ENCODE measurements at places on chromosomes 7 and 10.

- DNase-seq: no peak
Measured at GRCh38 chr7:83415840-83416239, 233.1 kb downstream of the SEMA3E start.

DNA sequence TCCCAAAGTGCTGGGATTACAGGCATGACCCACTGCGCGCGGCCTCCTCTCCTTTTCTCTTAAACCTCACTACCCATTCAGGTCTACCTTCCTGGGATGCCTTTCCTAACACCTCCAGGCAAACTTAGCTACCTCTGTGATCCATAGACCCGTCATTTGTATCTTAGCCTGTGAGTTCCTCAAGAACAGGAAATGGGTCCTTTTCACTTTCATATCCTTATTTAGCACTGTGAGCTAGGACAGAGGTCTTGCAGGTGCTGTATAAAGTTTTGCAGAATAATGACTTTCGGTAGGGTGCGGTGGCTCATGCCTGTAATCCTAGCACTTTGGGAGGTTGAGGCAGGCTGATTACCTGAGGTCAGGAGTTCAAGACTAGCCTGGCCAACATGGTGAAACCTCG, 215.7 kb downstream of the RELN start:
- no peak for DNase-seq

DNA sequence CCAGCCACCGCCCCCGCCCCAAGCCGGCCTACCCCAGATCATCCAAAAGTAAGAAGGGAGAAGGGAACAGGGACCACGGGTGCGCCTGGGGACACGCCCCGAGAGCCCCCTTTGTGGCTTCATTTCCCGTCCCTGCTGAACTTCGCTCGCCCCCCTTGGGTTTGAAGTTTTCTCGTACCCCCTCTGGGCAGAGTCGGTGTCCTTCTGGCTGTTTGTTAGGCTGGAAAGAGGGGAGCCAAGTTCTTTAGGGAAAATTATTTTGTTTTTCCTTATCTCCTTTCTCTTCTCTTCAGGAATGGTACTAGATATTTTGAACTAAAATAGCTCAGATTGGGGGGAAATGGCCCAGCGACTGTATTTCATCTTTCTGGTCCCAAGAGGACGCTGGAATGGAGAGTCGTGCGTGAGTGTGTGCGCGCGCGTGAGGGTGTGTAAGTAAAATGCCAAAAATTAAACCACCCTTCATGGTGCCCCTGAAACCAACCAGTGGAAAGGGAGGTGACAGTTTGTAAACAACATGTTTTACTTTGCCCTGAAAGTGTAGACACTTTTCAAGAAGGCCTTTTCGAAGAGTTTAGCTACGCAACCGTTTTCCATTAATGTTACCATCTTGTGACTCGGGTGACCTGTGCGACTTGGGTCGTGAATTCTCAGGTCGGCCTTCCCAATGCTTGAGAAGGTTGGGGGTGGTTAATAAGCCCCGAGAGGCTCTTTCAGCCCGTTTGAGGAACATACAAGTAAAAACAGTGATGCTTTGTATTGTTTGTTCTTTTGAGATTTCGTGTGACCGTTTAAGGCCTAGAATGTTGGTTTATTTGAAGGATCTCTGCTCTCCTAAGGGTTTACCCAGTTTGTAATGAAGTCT, 694 bp downstream of the RBM20 start:
- no peak for DNase-seq

DNA sequence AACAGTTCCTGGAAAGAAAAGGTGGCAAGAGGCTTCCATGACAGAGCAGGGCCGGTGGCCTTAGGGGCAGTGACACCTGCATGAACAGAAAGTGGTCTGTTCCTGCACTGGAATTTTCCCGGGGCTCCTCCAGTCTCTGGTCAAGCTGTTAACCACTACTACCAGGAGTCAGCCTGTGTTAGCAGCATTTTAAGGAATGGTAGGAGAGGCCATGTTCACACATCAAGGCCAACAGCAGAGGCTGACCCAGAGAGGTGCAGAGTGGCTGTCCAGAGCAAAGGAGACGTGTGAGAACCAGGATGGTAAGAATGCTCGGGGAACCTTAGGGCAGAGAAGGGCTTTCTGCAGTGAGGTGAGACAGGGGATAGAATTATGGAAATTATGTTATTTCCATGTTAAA, 8.5 kb downstream of the H2BK1 start:
- no peak for DNase-seq

- no peak for DNase-seq
Measured at GRCh38 chr10:31756101-31756728, 172.4 kb downstream of the ARHGAP12 start.

DNA sequence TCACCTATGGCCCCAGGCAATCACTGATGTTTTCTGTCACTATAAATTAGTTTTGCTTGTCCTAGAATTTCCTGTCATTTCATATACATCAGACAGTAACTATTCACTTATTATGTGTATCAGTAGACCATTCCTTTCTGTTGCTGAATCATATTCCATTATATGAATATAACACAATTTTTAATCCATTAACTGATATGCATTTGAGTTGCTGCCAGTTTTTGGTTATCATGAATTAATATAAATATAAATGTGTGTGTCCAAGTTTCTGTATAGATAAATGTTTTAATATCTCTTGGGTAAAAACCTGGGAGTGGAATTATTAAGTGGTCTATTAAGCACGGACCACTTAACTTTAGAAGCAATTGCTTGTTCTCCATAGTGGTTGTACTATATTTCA, 143.8 kb downstream of the ZNF438 start:
- DNase-seq: no peak

DNA sequence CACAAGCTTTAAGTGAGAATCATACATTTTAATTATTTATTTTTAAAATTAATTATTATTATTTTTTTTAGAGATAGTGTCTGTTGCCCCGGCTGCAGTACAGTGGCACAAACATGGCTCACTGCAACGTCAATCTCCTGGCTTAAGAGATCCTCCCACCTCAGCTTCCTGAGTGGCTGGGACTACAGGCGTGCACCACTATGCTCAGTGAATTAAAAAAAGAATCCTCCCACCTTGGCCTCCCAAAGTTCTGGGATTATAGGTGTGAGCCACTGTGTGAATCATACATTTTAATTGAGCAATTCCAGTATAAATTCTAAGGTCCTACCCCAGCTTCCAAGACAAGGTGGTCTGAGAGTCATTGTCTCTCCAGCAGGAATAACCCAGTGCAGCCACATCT, 172.4 kb downstream of the JAZF1 start:
- no peak for DNase-seq

DNA sequence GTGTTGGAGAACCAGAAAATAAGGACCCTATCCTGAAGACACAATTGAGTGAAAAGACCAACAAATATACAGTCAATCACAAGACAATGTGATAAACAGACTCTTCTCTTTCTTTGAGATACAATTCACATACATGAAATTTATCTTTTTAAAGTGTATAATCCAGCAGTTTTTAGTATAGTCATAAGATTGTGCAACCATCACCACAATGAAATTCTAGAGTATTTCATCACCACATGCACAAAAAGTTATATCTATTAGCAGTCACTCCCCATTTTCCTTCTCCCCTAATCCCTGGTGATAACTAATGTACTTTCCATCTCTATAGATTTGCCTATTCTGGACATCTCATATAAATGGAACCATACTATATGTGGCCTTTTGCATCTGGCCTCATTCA, 8.2 kb upstream of the SORBS1 start:
- no peak for DNase-seq

DNA sequence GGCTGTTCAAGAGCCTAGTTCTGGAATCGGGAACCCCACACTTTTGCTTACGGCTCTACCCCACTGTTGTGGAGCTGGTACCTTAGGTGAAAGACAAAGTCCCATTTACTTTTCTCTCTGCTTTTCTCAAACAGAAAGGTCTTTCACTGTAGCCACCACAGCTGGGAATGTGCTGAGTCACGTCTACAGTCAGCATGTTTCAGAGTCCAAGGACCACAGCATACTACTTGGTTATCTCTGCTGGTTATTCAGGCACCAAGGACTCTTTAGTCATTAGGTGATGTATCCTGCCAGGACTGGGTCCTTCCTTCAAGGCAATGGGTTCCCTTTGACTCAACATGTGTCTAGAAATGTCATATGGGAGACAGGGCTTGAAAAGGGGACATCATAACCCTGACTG, 266.8 kb upstream of the STEAP1 start:
- DNase-seq: no peak

- no peak for DNase-seq
Measured at GRCh38 chr10:3668276-3668965, 116.6 kb downstream of the KLF6 start.

DNA sequence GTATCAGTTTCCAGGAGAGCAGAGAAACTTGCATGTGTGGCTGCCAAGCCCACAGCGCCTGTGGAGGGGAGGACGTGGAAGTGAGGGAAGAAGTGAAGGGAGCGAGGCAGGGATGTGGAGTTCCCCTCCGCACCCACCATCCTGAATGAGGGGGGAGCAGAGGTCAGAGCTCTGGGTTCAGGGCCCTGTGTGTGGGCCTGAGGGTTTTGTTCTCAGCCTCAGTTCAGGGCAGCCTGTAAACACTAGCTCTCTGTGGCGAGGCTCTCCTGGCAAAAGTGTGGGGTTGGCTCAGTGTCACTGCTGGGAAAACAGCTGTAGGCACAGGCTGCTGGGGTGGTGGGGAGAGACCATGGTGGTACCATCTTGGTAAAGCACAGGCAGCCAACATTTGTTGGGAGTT, 108.4 kb downstream of the C10orf105 start:
- no peak for DNase-seq

GRCh38 chr10:17622061-17622460, 4.9 kb upstream of the HACD1 start:
- no peak for DNase-seq

DNA sequence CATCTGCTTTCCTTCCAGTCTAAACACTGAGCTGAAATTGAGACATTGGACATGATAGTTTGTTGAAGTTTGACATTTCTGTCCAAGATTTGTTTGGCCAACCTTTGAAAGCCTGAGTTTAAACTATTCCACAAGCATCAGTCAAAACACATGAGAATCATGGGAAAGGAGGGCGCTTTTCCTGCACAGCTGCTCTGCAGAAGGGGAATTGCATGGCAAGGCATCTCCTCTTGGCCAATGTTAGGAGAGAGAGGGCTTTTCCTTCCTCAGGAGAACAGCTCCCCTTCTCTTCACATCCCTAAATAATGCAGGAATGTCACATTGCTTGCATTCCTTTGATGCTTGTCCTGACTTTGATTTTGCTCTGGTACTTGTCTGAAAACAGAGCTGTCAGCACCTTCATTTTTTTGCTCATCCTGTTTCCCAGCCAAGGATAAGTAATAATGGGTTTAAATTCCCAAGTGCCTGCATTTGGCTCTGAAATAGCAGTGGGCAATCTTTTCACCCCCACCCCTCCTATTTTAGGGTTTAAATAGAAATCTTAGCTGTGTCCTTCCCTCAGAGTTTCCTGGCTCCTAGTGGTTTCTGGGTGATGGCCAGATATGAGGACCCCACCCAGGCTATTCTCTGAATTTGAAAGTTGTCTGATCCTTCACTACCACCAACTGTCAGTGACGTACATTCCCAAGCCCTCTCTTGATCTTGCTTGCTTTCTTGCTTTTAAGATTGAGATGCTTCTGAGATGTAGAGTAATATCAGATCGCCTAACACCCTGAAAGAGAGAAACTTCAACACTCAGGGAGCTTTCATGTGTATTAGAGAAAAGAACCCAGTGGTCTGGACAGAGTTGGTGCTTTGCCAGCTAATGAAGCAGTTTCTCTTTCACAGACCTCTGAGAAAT, 75.2 kb upstream of the NPVF start:
- DNase-seq: no peak
